RKO (cell line): ENCODE measurements at places on chromosomes 16 and 17.
A peak's percentile ranks its signal among the peaks of the same experiment; 100 is the strongest.

GRCh38 chr17:17343896-17344506, 40.8 kb downstream of the NT5M start:
- DNase-seq: no peak

- DNase-seq: no peak
Measured at GRCh38 chr16:83937922-83938885, 14.8 kb upstream of the OSGIN1 start.

DNA sequence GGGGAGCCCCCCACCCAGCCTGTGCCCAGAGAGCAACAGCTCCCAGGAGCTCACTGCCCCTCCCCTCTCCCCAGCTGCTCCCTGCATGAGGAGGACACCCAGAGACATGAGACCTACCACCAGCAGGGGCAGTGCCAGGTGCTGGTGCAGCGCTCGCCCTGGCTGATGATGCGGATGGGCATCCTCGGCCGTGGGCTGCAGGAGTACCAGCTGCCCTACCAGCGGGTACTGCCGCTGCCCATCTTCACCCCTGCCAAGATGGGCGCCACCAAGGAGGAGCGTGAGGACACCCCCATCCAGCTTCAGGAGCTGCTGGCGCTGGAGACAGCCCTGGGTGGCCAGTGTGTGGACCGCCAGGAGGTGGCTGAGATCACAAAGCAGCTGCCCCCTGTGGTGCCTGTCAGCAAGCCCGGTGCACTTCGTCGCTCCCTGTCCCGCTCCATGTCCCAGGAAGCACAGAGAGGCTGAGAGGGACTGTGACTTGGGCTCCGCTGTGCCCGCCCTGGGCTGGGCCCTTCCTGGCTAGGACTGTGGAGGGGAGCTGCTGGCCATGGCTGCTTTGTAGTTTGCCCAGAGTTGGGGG, 584 bp downstream of the TCAP start:
- DNase-seq: no peak

- peak; percentile 34 for DNase-seq
Measured at GRCh38 chr16:67248401-67249177, at the start of gene SLC9A5. Gene SLC9A5, plus strand, starts transcription at chr16:67248979. Its CDS starts 36 bp downstream, at chr16:67249015.

DNA sequence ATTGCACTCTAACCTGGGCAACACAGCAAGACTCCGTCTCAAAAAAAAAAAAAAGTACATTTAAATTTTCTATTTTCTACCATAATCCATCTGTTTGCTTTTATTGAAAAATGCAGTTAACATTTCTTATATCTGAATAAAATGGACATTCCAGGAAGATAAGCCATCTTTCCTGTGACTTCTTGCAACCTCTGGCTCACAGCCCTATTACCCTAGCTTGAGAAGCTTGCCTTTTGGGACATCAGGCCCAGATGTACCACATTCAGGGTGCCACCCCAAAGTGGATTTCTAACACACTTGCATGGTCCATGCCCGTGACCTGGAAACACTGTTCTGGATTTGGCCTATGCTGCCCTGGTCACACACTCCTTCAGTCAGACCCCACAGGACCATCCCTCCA, 30.1 kb upstream of the DDX52 start:
- DNase-seq: peak; percentile 20

- no peak for DNase-seq
Measured at GRCh38 chr16:14398014-14398717, 231.9 kb downstream of the PARN start.

DNA sequence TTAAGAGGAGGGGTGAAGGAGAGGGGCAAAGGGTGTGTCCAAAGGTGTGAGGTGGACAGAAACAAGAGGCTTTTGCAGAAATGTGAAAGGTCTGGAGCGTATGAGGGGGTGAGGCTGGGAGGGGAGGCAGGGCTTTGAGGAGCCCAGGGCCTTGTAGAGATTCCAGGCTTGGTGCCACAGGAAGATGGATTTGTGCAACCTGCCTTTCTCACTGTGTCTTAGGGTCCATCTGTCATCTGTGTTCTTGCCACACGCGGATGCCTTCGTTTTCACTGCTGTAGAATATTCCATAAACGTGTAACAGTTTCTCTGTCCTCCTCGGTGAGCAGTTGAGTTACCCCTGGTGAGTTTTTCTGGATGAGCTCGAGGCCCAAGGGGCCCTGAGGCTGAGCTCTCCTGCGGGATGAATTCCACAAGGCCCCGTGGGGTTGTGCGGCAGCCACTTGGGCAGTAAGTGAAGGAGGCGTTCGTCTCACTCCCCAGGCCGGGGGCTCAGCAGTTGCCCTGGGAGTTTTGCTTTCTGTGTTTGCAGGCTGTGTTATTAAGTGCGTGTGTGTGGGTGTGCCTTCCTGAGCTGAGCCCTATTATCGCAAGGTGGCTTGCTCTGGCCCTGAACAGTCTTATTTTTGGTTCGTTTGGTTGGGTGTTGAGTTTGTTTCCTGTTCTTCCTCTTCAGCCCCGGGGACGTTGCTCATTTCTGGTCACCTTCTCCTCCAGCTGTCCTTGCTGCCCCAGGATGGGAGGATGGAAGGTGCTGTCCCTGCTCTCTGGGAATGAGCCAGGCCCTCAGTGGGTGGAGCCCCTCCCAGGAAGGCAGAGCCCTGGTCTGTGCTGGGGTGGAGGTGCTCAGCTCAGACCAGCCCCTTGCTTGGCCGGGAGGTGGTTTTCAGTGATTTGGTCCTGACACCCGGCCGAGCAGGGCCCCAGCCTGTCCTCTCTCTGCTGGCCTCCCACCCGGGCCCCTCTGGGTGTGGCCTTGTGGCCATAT, 28.4 kb downstream of the BAIAP2 start:
- DNase-seq: no peak

DNA sequence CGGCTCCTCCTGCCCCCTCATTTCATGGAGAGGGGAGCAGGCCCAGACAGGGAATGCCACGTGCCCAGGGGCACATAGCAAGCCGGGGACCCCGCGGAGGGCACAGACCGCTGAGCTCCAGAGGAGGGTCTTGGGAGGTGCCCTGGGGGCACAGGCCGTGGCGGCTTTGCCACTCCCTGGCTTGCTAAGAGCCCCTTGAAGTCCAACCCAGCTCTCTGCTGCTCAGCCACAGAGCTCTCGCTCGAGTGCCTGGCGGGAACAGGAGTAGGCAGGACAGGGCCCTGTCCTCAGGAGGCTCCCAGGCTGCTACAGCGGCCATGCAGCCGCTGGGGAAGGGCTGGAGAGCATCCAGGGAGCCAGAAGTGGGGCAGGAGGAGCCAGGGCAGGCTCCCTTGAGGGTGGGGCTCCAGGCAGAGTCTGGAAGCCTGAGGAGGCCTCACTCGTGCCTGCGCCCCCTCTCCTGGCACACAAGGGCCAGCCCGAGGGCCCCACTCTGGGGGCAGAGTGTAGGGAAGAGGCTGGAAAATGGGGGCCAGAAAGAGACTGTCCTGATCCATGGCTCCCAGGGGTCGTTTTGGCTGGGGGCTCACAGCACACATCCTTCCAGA, 4.4 kb upstream of the RAB26 start:
- DNase-seq: no peak

DNA sequence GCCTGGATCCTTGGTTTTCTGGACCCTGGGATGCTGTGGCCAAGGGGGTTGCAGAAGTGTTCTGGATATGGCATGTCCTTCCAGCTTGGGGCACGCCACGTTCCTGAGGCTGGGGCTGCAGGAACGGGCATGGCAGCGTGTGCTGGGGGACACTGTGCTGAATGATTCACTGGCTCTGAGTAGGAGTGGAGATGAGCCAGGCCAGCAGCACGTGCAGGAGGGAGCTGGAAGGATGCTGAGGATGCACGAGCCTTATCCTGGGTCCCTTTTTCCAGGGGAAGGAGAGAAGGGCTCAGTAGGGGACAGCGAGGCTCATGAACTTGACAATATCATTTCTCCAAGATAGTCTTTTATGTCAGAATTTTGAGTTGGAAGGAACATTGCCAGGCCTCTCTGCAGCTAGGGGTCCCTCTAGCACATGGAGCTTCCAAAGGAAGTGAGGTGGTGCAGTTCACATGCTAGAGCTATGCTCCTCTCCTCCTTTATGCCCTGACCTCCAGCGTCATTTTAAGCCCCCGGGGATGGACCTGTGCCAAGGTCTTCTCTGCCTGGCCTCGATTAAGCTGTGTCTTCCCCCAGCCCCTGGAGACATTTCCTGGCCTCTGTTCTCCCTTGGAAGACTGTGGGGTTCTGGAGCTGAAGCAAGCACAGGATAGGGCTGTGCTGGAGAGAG, 125.9 kb downstream of the OR1D5 start:
- DNase-seq: no peak

DNA sequence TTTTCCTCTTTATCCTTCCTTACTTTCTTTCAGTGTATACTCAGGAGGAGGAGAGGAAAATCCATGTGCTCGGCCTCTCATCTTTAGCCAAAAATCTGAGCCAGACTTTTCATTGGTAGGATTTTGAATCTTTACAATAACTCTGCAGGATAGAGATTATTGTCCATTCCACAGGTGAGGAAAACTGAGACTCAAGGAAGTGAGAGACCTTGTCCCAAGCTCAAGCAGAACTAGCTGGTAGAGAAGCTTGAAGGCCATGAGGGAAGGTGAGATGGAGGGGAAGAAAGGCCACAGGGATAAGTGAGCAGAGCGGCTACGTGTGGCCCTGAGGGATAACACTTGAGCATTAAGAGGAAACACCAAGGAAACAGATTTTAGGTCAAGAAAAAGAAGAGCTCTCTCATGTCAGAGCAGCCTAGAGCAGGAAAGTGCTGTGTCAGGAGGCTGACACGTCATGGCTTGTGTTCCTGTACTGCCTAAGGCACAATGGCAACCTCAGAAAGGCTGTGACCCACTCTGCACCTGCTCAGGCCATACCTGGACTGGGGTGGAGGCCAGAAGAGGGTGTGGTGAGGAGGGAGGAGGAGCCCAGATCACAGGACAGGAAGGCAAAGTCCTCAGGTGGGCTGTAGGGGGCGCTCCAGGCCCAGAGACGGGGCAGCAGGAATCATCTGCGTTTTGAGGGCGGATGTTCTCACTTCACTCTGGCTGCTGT, 11.9 kb downstream of the MT4 start:
- no peak for DNase-seq

- DNase-seq: no peak
Measured at GRCh38 chr17:76538281-76538931, 897 bp upstream of the CYGB start.

DNA sequence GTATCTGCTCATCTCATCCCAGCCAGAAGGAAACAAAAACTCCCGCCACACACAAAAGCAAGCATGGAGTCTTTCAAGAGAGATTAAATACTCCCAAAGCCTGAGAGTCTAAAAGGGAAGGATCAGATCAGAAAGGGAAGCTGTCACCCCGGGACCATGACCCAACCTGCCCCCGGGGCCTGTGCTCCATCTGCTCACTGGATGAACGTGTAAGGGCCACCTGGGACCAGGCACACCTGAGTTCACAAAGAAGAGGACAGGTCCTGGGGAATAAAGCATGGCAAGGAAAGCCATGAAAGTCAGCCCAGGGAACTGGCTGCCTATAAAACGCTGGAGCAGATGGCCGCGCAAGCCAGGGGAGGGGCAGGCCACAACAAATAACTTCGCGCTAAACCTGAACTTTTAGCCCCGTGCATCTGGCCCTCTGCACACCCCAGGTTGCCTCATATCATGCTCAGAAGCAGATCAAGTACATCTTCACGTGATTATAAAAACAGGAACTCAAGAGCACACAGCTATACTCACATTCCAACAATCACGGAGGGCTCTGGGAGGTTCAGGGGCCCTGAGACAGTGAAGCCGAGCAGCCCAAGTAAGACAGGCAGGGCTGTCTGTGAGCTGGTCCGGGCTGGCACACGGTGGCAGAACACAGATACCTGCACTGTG, 3.4 kb downstream of the TMEM11 start:
- DNase-seq: no peak

DNA sequence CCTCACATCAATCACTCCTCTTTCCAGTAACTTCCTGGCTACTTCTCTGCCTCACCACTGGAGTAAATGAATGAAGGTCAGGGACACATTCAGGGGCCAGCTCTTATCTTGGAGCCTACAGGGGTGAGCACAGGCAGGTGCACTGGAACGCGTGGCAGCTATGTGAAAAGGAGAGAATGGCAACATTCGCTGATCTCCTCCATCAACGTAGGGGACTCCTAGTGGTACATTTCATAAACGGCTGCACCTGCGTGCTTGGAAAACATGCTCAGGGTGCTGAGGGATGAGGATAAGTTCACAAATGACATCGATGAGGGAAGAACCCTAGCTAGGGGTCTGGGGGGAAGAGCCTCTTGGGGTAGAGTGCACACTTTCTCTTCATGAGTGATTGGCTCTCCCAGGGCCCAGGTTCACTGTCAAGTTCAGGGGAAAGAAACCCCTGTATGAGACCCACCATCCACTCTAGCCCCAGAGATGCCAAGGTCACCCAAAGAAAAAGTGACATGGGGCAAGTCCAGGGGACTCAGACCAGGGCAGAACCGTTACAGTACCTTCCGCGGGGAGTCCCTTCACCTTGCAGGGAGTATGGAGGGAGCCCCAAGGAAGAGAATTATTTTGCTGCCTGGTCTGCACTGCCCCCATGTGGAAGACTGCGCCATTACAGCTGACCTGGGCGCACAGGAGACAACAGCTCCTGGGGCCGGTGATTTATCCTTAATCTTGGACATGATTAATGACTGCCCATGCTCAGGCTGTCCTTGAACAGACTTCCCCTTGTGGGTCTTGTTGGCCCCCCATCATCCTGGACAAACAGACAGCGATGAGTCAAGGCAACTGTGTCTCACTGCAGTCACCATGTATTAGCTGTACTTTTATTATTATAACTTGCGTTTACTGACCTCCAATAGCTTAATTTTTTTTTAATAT, 30.1 kb downstream of the VAC14 start:
- peak; percentile 40 for DNase-seq

GRCh38 chr16:2009164-2009711, 383 bp downstream of the ZNF598 start:
- no peak for DNase-seq

- no peak for DNase-seq
Measured at GRCh38 chr16:56295059-56295665, 103.9 kb downstream of the GNAO1 start.

GRCh38 chr17:44997733-44998520, 29.8 kb upstream of the C1QL1 start:
- no peak for DNase-seq

DNA sequence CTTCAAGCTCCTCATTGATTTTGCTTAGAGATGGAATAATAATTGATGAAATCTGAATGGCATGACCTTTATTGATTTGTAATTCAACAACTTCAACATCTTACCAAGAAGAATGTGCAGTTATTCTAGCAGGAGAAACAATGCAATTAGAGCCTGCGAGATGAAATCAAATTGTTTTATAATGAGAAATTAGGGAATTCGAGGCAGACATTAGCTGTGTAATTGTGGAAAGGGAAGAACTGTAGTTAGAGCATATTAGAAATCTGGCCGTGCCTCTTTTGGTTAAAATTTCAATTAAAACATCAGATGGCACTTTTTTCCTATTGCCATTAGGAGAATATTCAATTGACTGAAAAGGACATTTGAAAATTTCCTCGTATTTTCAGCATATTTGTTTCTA, 325.8 kb downstream of the WWOX start:
- DNase-seq: no peak

DNA sequence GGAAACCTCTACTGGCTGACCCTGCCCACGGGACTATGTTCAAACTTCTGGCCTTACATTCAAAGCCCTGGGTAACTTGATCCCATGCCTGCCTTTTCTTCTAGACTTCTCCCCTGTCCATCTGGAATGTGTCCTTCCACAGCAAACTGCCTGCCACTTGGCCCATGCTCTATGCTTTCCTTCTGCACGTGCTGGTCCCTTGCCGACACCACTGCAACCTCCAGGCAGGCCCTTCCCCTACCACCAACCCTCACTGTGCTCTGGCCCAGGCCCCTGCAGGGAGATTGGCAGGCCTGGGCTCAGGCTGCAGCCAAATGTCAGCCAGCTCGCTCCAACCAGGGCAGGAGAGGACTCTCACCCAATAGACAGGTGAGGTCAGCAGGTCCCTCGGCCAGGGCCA, 11.0 kb downstream of the HSD11B2 start:
- no peak for DNase-seq
